ENCODE measurements at places on chromosomes 13 and 19.

GRCh38 chr13:73173279-73173811, 114.5 kb downstream of the KLF5 start:
- DNase-seq = no peak

- DNase-seq = no peak
Measured at GRCh38 chr19:54428323-54429175, 13.3 kb downstream of the TTYH1 start.

DNA sequence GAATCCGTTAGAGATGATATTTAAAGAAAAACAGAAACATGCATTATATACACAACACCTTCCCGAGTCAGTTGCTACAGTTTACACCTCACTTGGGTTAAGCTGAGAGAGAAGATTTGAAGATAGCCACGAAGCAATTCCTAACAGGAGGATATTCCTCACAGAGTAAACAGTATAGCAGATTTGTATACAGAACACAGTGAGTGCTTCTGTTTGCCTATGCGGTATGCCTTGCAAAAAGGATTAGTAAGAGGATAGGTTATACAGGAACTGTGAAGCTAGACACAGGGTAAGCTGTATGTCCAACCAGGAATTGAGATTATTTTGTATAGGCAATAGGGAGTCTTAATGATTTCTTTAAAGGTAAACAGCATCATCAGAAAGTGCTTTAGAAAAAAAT, 471.8 kb downstream of the LIG4 start:
- DNase-seq = no peak

GRCh38 chr19:36973021-36973843, 57.1 kb downstream of the ZNF568 start:
- peak; percentile 74 for DNase-seq

GRCh38 chr19:12994701-12995595, at the start of gene NFIX:
TSS of gene NFIX (plus strand) at chr19:12995475. CDS start at chr19:12995838, 363 bp downstream.
- no peak for DNase-seq

DNA sequence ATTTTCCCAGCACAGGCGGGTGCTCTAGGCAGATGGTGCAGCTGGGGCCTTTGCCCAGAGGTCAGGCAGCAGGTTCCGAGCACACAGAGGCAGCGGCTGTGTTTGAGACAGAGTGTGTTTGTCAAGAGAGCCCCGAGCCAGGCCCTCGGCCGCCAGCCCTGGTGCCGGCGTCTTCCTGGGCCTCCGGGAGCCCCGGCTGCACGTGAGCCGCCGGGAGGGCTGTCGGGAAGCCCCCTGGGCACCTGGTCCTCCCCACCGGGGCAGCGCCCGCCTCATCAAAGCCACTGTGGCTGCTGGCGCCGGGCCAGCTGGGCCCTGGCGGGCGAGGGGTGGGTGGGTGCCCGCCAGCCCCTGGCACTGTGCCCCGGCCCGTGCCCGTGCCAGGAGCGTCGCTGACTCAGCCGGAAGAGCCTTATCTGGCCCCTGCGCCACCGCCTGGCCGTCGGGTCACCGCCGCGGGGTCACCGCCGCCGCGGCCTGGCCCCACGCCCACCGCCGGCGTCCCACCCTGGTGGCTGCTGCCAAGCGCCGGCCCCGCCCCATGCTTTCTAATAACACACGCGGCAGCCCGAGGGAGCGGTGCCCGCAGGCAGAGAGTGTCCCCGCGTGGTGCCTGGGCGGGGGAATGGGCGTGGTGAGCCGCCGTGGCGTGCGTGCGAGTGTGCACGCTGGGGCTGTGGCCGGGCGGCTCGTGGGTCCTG, 14.9 kb downstream of the ARID3A start:
- DNase-seq = no peak

GRCh38 chr13:77031656-77032243, 4.8 kb upstream of the FBXL3 start:
- no peak for DNase-seq

DNA sequence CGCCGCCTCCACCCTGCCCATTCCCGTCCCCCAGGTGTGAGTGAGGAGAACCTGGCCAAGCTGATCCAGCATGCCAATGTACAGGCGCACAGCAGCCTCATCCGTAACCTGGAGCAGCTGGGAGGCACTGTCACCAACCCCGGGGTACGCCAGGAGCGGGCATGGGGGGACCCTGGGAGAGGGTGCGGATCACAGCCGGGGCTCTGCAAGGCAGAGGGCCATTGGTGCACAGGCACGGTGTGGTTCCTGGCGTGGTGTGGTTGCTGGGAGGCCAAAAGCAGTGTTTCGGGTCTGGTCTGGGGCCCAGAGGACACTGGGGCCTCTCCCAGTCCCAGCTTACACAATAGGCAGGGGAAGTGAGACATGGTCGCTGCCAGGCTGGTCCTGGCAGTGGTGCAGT, 8.3 kb downstream of the STXBP2 start:
- DNase-seq = no peak

- no peak for DNase-seq
Measured at GRCh38 chr19:50489461-50490011, 12.9 kb upstream of the GARIN5A start.

- DNase-seq = no peak
Measured at GRCh38 chr13:80585531-80585930, 244.6 kb upstream of the SPRY2 start.

GRCh38 chr19:15529774-15530372, 21.5 kb downstream of the CYP4F22 start:
- DNase-seq = no peak

GRCh38 chr13:110254751-110255553, 52.0 kb downstream of the COL4A1 start:
- DNase-seq = peak; percentile 50

GRCh38 chr13:110633776-110634175, 18.4 kb downstream of the NAXD start:
- no peak for DNase-seq

- no peak for DNase-seq
Measured at GRCh38 chr19:46390121-46390858, 23.1 kb downstream of the CCDC8 start.

- DNase-seq = no peak
Measured at GRCh38 chr19:16190198-16190597, 5.0 kb downstream of the FAM32A start.

GRCh38 chr13:24905242-24905641, 141.3 kb downstream of the RNF17 start:
- DNase-seq = no peak

DNA sequence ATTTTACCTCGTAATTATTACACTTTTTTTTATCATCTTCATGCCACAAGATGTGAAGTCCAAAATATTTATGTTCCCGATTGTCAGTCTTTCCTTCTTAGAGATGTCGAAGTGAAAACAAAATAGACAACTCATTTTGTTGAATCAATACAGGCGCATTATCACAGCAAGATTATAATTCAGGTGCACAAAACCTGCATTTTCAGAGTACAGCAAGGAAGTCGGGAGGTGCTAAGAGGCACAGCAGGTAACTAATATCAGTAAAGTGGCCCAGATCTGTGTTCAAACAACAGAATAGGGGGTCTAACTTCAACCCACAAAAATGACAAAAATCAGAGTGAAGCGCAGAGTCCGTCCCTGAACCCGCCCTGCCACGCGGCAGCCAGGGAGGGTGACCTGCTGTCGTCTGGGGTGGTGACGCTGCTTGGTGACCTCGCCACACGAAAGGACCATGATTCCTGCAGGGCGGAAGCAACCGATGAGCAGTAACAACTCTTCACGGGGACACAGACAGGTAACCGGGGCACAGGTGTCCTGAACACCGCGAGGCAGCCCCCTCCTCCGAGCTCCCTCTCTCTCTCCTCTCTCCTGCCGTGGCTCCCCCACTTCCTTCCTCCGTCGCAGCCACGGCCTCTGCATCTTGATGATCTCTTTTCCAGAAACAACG, 50.9 kb upstream of the SPACA7 start:
- no peak for DNase-seq

- DNase-seq = no peak
Measured at GRCh38 chr13:50627111-50627510, 216.4 kb downstream of the DLEU7 start.

DNA sequence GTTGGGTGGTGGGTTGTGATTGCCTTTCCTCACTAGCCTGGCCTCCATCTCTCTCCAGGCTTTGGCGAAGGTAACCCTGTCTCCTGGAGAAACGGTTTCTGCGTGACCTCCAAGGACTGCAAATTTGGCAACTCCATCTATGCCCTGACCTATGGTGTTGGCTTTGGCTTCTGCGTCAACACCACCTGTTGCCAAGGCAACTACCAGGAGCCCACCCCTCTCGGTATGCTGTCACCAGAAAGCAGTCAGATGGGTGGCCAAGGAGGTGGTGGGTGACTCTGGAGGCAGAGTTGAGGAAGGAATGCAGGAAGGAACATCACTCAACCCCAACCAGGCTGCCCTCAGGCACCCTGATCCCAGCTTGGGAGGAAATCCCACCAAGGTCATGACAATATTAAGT, 18.6 kb upstream of the IRGC start:
- no peak for DNase-seq

GRCh38 chr13:38121267-38121666, 228.4 kb upstream of the UFM1 start:
- no peak for DNase-seq

DNA sequence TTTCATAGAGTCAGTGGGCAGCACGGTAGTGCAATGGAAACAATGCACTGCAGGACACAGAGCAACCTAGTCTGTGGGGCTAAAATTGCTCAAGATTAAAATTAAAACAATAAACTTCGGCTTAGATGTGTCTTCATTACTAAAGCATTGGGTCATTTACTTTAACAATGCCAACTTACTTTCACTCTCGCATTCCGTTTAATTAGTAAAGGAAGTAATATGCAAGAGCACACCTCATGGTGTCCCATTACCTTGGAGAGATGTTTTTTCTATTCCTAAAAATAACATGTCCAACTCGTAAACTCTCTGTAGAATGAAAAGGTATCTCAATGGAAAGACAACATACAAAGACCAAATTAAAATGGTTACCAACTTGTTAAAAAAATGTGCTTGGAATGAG, 738.4 kb downstream of the PCDH17 start:
- no peak for DNase-seq

DNA sequence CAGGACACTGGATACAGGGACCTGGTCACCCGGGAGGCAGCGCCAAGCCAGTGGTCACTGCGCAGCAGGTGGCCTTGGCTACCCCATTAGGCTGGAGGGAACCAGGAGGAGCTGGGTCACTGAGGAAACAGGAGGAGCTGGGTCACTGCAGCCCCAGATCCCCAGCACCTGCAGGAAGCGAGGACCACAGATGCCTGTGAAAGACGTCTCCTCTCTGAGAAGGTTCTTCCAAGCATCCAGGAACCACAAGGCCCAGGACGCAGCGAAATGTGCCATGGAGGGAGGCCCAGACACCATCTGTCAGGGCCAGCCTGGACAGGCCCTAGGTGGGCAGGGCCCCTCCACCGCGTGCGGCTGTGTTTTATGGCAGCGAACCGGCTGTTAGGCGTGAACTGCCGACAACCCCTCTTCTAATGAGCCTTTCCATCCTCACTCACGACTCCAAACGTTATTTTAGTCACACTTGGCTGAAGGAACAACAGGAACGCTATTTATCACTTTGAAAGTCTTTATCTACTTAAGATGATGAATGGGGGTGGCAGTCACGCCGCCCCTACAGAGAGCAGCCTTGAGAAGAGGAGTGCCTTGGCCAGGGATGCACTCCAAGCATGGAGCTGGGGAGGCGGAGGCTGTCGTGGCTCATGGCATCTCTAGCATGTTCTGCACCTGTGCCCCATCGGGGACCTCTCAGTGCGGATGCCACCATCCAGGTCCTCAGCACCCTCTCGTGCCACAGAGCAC, 53.3 kb downstream of the CEBPG start:
- no peak for DNase-seq

- DNase-seq = no peak
Measured at GRCh38 chr19:55097864-55098715, 19.3 kb downstream of the PPP1R12C start.

DNA sequence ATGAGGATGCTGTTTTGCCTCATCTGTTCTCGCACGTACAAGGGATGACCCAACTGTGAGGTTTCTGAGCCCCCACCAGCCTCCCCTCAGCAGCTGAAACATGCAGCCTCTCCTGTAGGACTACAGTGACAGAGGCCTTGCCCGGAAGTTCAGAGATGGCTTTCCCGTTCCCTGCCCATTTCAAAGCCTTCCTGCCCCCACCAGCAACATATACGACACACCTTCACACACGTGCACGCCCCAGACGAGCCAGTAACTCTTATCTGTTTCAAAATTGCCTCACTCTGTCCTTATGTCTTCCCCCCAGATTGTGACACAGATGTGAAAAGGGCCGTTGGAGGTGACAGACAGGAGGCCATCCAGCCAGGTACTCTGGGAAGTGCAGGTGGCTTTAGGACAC, 95.8 kb downstream of the RAB20 start:
- DNase-seq = no peak

DNA sequence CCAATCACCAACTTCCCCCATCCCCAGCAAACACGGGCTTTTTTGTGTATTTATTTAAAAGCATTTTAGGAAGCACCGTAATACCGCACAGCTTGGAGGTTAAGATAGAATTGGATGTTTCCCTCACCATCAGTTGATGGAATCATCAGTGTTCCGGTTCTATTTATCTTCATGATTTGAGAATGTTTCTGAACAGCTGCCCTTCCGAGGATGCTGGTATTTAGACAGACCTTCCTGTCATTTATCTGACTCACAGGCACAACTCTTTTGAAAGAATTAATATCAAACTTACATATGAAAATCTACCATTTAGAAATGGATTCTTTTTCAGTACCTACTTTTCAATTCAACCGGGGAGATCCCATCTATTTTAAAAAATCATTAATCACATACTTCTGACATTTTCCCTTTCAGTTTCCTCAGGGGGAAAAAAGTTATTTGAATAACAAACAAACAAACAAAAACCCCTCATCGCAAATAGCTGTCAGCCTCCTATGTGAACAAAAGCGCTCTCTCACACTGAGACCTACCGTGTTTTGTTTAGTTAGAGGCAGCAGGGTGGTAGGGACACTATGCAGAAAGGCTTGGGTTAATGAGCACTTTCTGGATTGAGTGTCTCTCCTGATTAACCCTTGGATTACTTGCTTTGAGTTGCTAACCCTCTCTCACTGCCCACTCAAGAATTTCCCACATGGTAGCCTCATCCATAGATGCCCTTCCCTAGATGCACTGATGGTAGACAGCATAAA, 189.3 kb downstream of the TM9SF2 start:
- DNase-seq = no peak

DNA sequence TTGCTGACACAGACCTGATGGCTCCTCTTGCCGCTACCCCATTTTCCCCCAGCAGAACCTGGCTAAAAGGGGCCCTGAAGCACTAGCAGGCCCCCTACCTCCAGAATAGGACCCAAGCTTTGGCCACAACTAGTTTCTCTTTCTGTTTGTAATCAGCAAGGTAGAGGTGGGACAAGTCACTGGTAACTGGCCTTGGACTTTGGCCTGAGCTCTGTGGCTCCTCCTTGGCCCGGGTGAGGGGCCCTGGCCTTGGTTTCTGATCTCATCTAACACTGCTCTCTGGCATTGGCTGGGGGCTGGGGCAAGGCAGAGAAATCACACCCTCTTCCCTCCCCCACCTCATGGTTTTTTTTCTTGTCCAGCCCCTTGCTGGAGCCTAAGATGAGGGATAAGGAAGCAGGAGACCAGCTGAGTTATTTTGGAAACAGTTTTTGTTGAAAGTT, 2.1 kb downstream of the CALM3 start:
- no peak for DNase-seq

Data from H1 (cell line).